Stimulated activated CD8-positive, alpha-beta memory T cell treated with anti-CD3 and anti-CD28 coated beads, Interleukin-4, amount 100 ng/mL, for 4 hours (primary cell): ENCODE measurements at places on chromosomes 16 and 17.

GRCh38 chr17:17156107-17156506 lies 50.0 kb downstream of the PLD6 start:
- no peak for DNase-seq

- no peak for DNase-seq
Observed at GRCh38 chr16:30910427-30911029, 12.8 kb upstream of the FBXL19 start.

GRCh38 chr16:84313921-84314320 lies 19.2 kb downstream of the WFDC1 start:
- DNase-seq, result no peak

DNA sequence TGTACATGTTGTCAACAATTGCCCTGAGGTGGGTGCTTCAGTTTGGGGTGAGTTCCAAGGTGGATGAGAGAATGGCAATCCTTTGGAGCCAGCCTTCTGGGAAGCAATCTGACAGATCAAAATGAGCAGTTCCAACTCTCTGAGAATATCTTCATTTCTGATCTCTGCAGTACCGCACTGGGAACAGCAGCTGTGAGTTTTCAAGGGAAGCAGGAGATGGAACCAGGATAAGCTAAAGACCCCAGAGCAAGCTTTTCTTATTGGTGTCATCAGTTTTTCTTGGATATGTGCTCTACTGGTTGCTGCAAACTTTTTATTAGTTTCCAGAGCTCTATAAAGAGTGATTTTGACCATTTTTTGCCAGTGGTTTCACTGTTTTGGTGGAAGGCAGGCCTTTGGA lies 94.7 kb downstream of the KCNJ12 start:
- no peak for DNase-seq

DNA sequence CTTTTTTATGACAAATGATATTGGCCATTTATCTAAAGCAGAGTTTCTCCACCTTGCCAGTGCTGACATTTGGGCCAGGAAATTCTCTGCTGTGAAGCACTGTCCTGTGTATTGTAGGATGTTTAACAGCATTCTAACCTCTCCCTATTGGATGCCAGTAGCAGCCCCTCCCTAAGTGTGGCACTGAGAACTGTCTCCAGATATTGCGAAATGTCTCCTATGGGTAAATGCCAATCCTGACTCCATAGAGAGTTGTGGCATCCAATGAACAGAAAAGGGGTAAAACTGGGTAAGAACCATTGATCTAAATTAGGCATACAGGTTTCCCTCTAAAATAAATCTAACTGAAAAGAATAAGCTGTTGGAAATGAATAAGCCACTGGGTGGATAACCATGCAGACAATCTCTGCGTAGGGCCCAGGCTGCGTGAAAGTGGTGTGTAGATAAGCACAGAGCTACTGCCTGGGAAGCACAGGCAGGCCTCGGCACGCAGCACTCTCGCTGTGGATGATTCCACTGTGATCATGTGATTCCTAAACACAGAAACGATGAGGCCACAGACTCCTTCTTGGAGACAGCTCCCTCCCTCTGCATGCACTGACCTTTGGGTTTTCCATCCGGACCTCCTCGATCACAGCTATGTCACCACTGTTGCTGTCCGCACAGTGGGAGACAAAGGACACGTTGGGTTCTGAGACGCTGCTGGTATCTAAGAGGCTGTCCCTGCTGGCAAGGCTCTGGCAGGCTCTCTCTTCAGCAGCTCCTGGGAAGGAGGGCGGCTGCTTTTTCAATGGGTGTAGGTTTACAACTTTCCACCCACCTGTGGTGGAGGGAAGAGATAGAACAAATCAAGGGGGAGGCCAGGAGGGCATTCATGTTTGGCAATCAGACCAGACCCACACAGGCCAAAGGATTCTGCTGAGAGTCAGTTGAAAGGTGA lies 44.1 kb downstream of the GTF3C1 start:
- no peak for DNase-seq

GRCh38 chr17:46764709-46765401 lies 53.6 kb downstream of the WNT3 start:
- DNase-seq, result no peak

DNA sequence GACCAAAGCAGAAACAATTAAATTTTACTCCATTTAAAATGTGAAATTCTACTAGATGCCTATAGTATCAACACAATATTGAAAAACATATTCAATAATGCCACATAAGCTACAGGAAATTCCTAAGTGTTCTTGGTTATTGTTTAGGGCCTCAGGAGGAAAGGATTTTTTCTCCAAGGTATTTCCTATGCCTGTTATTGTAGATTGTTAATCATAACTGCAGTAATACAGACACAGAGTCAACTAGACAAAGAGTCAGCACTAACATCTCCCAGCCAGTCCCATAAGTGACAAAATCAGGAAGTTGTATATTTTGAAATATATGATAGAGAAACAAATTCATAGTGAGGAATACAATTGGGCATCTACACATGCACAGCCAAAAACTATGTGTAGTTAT lies 782.7 kb upstream of the KIF2B start:
- DNase-seq, result no peak

DNA sequence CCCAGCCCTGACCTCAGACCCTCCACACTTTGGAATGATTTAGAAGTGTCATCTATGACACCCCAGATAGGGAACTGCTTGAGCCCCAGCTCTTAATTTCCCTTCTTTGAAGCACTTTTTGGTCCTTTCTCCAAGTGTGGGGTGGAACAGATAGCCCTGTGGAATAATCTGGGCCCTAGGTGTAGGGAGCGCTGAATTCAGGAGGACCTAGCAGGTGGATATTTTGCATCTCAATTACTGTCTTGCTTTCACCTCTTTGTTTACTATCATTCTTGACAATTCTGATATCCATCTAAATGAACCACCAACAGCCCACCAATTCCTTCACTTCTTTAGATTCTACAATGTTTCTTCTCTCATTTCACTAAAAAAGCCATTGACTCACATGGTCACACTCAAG lies 850.4 kb downstream of the KCNJ2 start:
- DNase-seq, result no peak

DNA sequence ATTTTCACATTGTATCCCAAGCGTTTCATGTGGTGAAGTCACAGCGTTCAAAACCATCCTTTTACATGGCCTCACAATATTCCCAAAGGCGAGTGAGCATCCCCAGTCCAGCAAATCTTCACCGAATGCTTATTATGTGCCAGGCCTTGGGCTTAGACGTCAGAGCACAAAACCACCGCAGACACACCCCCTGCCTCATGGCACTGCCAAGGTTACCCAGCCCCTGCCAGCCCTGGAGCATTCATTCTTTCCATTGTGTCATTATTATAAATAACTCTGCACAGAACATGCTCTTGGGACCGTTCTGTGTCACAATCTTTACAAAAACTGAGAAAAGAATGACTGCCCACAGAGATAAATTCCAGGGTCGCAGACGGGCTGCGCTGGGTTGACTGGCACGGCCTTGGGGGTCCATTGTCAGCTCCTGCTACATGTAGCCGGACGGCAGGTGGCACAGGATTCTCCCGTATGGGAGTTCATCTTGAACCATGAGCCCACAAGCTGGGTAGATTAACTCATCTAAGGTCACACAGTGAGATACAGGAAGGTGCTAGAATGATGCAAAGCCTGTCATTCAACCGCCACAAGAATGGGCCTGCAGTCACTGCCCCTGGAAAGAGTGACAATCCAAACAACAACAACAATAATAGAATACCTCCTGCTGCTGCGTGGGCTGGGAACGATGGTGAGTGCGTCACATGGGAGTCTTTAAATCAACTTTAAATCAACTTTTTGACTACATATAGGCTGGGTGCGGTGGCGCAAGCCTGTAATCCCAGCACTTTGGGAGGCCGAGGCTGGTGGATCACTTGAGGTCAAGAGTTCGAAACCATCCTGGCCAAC lies 4.5 kb upstream of the NECAB2 start:
- DNase-seq, result no peak

GRCh38 chr16:70512456-70512855 lies 10.9 kb downstream of the COG4 start:
- no peak for DNase-seq

GRCh38 chr17:4163951-4164350 lies 21.0 kb downstream of the CYB5D2 start:
- no peak for DNase-seq

DNA sequence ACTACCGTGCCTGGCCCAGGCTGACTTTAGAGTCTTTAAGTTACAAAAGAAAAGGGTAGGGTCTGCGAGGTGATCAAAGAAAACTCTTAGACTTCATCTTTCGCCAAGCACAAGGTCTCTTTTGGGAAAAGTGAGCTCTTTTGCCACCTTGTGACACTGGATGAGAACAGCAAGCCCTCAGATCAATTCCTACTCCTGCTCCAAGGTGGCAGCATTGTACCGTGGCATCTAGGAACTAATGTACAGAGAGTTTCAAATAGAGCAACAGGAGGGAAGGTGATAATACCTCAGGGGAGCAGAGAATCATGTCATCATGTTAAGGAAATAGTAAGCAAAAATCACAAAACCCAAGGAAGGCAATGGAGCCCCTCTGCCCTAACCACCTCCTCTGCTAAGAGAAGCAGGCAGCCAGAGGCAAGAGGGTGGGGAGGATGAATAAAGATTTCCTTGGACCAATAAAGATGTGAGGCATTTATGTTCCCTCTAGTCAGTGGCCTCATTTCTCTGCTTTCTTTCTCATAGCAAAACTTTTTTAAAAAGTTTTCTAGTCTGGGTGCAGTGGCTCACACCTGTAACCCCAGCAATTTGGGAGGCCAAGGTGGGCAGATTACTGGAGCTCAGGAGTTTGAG lies 2.1 kb upstream of the C17orf78 start:
- peak; percentile 6 for DNase-seq

DNA sequence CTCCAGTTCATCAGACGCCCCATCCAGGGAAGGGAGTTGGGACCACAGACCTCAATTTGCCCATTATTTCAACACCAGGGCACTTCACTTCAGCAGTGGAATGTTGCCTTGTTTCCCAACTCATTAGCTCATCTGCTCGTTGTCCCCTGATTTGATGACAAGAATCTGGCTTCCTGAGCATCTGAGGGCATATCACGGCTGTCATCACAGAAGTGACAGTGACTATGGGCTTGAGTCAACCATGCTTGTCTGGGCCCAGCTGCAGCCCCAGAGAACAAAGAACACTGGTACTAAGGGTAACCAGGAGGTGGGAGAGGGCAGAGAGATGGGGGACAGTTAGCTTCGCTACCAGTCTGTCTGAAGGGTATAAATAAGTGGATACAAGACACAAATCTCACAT lies 266.0 kb upstream of the SDK2 start:
- DNase-seq, result no peak

GRCh38 chr17:82443465-82444283 lies 6.9 kb downstream of the CYBC1 start:
- no peak for DNase-seq

DNA sequence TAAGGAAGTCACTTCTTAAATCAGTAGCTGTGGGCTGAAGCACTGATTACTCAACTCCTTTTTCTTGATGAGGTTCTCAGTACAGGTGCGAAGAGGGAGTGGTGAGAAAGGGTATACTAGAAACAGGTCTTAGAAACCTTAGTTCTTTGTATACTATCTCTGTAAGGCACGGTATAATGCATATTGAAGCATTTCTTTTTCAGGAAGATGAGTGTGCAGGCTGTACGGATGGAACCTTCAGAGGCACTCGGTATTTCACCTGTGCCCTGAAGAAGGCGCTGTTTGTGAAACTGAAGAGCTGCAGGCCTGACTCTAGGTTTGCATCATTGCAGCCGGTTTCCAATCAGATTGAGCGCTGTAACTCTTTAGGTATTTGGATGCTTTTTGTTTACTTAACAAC lies 39.2 kb downstream of the CYLD start:
- DNase-seq, result no peak

GRCh38 chr17:76678330-76678729 lies 32.4 kb downstream of the MXRA7 start:
- DNase-seq, result no peak

DNA sequence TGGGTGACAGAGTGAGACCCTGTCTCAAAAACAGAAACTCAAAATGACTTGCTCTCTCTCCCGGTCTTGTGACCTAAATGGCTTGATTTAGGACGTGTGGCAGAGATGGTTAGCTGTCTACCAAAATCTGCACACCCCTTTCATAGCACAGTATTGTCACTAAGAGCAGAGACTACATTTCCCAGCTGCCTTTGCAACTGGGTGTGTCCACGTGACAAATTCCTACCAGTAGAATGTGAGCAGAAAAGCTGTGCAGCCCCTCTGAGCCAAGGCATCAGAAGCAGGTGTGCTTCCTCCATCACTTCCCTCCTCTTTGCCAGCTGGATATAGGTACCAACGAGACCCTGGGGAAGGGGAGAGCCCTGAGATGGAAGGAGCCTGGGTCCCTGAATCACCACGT lies 25.5 kb downstream of the GPR142 start:
- no peak for DNase-seq

GRCh38 chr16:59259074-59259949 lies 525.2 kb upstream of the GOT2 start:
- no peak for DNase-seq

DNA sequence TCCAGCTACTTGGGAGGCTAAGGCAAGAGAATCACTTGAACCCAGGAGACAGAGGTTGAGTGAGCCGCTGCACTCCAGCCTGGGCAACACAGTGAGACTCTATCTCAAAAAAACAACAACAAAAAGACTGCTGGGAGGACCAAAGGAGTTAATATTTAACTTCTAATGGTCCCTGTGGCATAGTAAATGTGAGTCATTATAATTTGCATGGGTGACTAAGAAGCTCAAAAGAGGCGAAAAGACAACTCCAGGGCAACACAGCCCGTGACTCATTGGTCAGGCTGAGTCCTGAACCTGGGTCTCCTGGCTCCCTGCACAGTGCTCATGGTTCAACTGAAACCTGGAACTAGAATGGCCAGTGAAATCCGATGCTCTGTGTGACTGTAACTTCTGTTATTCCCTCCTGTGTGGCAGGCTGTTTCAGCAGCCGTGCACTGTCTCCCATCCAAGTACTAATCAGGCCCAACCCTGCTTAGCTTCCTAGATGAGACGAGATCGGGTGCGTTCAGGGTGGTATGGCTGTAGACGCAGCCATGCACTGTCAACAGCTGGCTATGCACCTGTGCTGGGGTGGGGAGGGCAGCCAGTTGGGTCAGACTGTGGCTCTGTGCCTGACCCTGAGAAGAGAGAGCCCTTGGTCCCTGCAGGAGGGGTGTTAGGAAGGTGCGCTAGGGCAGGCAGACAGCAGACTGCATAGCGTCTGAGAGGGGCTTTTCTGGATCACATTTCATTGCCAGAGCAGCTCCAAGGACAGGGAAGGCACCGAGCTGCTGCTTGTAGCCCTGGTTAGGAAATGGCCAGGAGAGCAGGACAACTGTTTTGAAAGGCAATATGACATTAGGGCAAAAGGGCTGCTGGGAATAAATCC lies 14.5 kb upstream of the GPRC5C start:
- no peak for DNase-seq

GRCh38 chr17:58488428-58488890 lies 251 bp upstream of the HSF5 start:
- DNase-seq, result no peak

DNA sequence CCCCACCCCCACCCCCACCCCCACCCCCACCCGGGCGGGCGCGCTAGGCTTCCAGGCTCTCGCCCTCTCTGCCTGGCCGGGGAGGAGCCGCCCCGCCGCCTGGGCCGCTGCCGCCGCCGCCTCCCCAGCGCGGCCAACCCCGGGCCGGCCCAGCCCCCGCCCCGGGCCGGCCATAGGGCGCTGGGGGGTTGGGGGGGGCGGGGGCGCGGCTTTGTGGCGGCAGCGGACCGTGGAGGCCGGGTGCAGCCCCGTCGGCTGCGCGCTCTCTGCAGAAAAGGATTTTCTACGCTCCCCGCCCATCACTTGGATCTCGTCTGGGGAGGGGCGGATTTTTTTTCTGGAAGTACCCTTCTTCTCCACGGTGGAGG lies 230.9 kb downstream of the MRTFB start:
- no peak for DNase-seq

- no peak for DNase-seq
Observed at GRCh38 chr16:1987198-1987597, 2.6 kb upstream of the SYNGR3 start.
